ENCODE measurements at places on chromosomes 2 and 18.

DNA sequence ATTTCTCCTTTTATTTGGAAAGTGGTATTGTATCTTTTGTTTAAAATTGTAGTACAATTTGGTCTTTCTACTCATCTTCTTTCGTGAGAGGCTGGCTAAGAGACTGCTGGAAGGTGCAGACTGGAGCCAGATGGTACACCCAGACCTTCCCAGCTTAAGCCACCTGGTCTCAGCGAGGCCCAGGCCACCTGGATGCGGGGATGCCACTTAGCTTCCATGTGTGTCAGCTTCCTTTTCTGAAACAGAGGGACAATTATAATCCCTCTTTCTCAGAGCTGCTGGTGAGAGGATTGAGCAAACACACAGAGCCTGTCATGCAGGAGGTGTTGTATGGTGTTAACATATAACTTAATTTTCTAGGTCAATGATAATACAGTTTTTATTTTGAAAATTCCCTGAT, 17.4 kb downstream of the FARP2 start:
- no peak for DNase-seq

DNA sequence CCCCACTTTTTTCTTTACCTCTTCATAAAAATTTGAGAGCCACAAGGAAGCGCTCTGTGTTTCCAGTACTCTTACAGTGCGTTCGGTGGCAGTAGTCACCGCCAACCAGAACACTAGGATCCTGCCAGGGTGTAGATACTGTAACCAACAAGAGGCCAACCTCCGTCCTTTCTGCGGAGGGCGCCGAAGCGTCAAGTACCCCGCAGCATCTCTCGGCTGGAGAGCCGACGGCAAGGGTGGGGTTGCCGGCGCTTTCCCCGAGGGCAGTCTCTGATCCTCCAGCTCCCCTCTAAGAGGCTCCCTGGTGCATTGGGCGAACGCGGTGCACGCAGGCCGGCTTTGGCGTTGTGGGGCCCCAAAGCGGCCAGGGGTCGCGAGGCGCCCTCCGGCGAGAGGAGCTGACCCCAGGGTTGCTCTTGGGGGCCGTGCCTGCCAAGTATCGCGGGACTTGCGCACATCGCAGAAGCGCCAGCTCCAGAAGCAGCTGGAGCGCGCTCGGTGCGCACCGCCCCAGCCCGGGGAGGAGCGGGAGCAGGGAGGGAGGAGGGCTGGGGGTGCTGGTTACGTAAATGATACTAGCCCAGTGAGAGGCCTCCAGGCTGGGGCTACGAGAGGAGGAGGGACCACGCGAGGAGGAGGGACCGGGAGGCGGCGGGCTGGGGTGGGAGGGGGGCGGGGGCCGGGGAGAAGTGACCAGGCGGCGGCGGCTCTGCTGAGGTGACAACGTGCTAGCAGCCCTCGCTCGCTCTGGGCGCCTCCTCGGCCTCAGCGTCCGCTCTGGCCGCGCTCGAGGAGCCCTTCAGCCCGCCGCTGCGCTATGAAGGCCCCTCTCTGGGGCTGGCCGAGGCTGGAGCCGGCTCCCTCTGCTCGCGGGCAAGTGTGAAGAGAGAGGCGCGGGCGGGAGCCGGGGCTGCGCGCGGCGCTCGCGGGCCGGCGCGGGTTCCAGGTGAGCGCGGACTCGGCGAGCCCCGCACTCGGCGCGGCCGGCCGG, at the start of gene GALNT13:
Gene GALNT13, plus strand, starts transcription at position 692 of the 991 bp plus-strand sequence.
- no peak for DNase-seq

GRCh38 chr2:169362118-169362893, at the start of gene LRP2:
LRP2 (minus strand) TSS chr2:169362534; CDS start chr2:169362399, 135 bp downstream.
- DNase-seq = no peak

- no peak for DNase-seq
These were observed 139.3 kb upstream of the CTDP1 start for GRCh38 chr18:79540161-79540903.

DNA sequence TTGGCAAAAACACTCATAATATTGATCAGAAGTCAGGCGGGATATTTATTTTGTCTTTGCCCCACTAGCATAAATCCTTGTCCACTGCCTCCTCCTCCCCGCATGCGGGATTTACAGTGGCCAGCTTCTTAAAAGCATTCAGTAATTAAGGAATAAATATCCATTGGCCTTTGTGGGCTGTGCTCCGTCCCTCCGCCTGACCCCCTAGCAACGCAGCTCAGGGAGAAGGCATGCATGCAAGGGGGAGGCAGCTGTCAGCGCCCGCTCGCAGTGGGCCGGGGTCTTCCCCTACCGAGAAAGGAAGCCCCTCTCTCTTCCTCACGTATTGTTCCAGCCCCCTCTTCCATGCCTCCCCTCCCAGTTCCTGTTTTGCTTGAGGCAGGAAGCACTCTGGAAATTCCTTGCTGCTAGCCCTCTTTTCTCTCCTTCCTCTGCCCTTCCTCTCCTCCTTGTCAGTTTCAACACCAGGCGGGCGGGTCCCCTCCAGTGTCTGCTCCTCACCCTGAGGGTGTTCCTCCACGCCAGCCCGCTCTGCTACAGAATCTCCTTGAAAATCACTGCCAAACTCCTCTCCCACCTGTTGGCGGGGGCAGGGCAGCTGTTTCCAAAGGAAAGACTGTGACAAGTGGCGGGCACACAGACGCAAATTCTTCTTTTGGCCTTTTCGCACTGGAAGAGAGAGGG, 60.1 kb downstream of the GBX2 start:
- no peak for DNase-seq
